SK-MEL-5 (cell line): ENCODE measurements at places on chromosomes 7 and 10. TPM values are rescaled to one million over a fixed set of nuclear protein-coding genes. Genes with fewer than 3 reads are reported as not detected.

PTPRZ1 gene
- total RNA-seq, result 36.8 and 39.0 TPM in 2 replicates

DNA sequence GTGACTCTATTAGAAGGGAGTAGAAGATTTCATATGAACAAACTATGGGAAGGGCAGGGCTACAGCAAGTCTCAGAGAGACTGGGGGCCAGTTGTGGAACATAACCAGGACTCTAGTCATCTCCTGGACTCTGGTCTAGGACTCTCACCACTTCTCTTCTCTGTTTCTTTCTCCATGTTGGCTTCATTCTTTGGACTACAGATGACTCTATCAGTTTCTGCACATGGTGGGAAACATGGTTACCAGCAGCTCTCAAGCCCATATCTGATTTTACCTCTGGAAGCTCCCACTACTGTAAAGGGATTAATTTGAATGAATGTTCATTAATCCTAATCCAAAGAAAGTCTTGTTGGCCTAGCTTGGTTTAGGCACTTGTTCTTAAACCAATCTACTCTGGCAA lies 84.7 kb downstream of the LRGUK start:
- no peak for DNase-seq

GRCh38 chr10:43892062-43892770 lies 243.5 kb upstream of the ZNF32 start:
- DNase-seq, result peak; percentile 54

DNA sequence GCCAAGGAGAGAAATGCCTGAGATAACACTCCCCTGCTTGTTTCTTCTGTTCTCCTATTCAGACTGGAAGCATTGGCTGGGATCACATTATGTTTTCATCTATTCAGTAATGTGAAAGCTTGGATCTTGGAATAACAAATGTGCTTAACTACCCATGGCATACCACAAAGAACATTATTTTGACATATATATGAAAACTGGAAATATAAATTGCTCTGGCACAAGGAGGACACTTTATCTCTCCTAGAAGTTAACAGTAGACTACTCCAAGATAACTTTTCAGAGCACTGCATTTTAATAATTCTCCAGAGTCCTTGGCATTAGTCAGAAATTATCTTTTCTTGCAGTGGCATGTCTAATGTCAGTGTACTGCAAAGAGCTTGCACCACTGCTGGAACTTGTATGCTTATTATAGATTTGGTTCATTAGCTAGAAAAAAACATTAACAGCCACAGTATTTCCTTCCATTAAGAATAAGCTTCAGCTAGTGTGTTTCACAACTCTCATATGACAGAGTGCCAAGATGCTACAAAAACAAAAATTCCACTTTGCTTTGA lies 169.3 kb upstream of the LRRN3 start:
- DNase-seq, result no peak

DNA sequence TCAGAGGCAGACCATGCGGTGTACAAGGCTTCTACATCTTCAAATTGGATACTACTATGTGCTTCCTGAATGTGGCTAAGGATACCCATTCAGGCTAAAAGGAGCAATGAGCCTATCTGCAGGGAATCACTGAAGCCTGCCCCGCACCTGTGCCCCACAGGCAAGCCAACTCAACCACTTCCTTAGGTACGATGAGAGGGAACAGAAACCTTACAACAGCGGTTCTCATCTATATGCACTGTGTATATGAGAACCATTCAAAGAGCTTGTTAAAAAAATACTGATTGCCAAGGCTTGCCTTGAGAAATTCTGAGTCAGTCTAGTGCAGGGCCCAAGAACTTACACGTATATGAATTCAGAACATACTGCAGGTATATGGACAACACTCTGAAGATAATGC lies 679.6 kb downstream of the PARD3 start:
- DNase-seq, result no peak

NEUROG3 gene
- not detected in 2 replicates for total RNA-seq

- no peak for DNase-seq
Observed at GRCh38 chr7:132485600-132486273, 90.5 kb downstream of the PLXNA4 start.

- DNase-seq, result no peak
Observed at GRCh38 chr7:38658921-38659320, 27.7 kb upstream of the AMPH start.

DNA sequence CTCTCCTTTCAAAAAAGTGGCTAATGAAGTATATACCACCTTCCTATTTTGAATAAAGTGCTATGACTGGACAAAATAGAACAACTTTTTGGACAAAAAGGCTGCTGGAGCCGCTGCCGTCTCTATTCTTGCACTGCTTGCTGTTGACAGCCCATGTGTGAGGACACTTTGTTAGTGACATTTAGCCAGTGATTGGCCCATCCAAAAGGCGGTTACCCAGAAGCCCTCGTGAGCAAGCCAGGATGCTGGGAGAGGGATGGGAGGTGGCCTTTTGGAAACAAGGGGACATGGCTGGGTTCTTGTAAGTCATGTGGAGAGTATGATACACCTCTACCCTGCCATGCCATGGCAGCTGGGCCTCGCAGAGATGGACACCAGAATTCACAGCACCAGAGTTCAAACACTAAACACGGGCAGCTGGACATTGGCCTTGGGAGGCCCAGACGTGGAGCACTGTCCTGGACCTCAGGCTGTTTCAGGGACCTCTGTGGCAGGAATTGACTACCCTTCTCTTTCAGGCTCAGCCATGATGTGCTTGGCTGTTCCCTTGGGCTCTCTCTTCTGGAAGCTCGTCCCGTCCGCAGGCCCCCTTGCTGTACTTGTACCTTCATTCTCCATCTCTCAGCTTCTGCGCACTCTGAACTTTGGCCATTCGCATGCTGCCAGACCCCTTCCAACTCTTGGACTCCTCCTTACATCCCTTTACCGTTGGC lies 118.3 kb downstream of the TCF7L2 start:
- DNase-seq, result no peak

- no peak for DNase-seq
Observed at GRCh38 chr10:30500963-30501504, 67.0 kb downstream of the MAP3K8 start.

- DNase-seq, result no peak
Observed at GRCh38 chr7:149475121-149476045, 14.5 kb upstream of the ZNF777 start.

GNAT3 gene
- total RNA-seq, result not detected in 2 replicates

WIPF3 gene
- 3.6 and 4.1 TPM in 2 replicates for total RNA-seq

DNA sequence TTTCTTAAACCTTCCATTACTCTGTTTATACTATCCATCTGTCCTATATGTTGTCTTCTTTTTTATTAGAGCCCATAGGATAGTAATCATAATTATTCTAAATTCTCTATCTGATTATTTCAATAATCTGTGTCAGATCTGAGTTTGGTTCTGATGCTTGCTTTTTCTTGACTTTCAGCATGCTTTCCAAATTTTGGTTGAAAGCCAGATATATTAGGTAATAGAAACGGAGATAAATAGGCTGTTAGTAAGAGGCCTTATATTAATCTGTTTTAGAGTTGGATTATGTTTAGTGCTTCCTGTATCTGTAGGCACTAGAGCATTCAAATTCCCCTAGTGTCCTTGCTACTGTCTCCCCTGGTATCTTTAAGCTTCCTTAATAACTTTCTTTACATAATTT lies 939.9 kb upstream of the GHITM start:
- DNase-seq, result no peak

CLDN3 gene
- total RNA-seq, result not detected in 2 replicates

DNA sequence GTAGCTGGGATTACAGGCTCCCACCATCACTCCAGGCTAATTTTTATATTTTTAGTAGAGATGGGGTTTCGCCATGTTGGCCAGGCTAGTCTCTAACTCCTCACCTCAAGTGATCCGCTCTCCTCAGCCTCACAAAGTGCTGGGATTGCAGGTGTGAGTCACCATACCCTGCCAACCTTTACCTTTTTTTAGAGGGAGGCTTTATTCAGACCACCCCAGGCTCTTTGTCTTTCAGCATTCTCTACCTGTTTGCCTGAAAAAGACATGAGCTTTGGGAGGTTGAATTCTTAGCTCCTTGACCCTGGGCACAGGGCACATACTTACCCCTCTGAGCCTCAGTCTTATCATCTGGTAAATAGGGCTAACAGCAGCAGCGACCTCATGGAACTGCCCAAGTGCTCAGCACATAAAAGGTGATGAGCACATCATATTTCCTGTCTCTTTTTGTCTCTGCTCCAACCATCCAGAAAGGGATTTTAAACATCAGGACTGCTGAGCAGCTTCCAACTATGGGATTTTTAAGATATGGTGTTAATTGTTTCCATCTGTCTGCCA lies 17.0 kb downstream of the FRMPD2 start:
- DNase-seq, result no peak

DNA sequence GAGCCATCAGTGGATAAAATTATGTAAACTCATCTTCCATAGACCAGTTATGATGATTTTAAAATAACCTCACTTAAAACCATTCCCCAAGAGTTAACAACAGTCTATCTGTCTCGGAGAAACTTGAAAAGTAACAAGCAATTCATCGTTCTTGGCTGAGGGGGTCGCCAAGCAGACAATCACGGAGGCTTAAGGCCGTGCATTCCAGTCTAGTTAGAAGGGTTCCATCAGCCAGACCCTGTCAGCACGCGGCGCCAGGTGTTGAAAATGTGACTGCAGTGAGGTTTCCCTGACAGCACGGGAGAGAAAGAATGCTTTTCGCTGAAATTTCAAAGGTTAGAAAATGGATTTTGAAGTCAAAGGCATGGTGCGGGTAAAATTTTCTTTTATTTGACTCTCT lies 1025.0 kb upstream of the CELF2 start:
- DNase-seq, result no peak

- DNase-seq, result no peak
Observed at GRCh38 chr10:126268013-126268920, 120.0 kb downstream of the ADAM12 start.

DNA sequence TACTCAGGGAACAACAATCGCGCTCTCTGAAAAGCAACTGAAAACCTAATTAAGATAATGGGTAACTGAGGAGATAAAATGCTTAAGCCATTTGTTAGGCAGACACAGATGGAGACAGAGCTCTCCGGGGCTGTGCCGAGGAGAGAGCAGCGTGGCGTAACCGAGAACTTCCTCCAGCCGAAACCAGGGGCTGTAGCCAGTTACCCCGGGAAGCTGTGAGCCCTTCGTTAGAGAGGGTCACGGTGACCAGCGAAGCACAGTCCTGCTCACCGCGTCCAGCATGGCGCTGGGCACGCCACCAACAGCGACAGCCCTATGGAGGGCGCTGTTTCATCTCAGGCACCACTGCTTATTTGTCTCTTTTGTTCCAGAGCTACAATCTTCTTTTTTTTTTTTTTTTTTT lies 16.1 kb downstream of the PAPOLB start:
- no peak for DNase-seq

GRCh38 chr10:48322017-48322416 lies 15.5 kb downstream of the MAPK8 start:
- DNase-seq, result no peak

GRCh38 chr7:44077681-44078091 lies 4.6 kb downstream of the POLM start:
- no peak for DNase-seq

DNA sequence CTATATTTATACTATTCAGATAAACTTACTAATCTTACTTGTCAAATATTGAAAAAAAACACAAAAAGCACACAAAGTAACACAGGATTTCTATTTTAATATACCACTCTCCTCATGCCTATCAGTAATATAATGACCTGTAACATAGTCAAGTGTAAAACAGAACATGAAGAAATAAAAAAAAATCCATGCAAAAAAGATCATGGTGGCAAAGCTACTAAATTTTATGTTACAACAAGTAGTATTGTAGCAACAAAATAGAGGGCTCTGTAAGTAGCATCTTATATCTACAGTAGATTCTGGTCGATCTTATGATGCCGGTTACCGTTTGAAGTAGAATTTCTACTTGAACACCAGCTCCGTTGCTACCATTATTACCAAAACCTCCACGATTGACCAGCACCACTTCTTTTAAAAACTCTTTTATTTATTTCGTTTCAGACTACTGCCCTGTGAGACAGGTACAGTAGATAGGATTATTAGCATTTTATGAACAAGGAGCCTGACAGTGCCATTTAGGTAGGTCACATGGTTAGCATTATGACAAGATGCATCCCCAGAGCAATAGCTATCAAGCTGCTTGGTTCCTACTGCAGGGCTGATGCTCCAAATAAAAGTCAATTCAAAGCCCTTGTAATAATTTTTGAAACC lies 2.1 kb downstream of the CPED1 start:
- no peak for DNase-seq

- no peak for DNase-seq
Observed at GRCh38 chr7:76304888-76305375, 2.5 kb downstream of the HSPB1 start.
